ENCODE measurements at places on chromosomes 6 and 20. TPM values are rescaled to one million over a fixed set of nuclear protein-coding genes. Genes with fewer than 3 reads are reported as not detected.

Gene PKIB
- total RNA-seq, result 2.4 TPM

DNA sequence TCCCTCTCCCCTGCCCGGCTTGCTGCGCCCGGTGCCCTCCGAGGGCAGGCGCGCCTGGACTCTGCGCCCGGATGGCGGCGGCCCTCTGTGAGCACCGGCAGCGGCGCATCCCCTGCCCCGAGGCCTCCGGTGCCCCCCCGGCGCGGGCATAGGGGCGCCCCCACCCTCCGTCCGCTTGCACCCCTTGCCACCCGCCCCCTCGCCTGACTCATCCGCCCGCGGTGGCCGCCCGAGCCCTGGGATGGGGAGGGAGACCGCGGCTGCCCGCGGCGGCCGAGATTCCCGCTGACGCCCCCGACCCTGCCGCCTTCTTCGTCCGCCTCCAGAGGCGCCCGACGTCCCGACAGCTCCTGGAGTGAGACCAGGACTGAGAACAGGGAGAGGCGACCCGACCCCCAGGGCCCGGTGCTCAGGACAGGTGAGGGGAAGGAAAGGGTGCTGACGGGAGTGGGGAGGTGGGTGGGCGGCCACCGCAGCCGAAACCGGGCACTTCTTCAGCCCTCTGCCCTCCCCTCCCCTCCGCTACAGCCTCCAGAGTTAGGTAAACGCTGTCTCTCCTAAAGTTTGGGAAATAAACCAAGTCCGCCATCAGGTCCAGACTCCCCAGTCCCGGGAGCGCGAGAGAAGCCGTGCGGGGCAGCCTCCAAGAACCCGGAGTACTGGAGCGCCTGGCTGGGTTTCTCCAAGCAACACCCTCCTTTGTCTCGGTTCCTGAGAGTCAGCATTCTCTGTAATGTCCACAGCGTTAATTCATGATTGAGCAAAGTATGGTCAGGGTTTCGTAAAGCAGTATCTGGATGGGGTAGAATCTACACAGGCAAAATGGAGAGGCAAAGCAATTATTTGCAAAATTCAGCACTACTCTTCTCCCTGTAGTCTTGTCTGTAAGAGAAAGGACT lies 539 bp downstream of the TMEM200A start:
- peak; percentile 66 for DNase-seq

DNA sequence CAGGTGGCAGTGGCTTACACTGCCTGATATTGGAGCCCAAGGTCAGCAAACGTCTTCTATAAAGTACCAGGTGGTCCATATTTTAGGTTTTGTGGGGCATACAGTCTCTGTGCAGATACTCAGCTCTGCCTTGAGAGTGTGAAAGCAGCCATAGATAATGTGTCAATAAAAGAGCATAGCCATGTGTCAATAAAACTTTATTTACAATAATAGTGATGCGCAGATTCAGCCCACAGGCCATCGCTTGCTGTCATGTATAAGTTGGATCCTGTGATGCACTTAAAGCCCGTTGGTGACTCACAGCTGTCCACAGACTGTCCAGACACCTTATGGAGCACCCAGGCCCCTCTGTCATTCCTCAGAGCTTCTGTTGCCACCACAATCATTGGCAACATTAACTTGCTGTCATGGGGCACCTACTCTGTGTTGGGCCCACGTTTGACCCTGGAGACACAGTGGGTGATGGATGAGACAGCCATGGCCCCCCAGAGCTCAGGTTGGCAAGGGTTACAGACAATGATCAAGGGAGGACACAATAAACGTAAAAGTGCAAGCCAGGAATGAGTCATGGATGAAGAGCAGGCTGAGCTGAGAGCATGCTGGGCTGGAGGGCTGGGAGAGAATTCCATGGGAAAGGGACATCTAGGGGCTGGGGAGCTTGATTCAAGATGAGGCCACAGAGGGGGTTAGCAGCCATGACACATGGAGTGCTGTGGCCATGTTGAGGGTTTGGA lies 173.6 kb downstream of the TAF4 start:
- DNase-seq, result no peak

Gene MYB
- not detected for total RNA-seq

DNA sequence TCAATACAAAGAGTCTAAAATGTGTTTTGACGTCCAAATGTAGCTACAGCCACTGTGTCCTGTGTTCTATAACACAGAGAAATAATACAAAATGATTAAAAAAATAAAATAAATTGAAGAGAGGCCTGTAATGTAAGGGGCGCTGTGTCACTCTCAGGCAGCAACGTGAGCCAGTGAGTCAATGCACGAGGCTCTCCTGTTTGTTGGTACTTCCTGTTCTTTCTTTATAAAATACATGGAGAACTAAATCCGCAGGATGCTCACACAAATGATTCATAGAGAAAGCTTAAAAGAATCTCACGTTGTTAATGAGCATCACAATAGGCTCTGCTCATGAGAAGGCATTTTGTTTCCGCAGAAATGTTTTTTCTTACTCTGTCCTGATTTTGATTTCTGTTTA lies 635.0 kb upstream of the AGPAT4 start:
- no peak for DNase-seq

- no peak for DNase-seq
These were observed 207.5 kb upstream of the PHACTR1 start for GRCh38 chr6:12509060-12509459.

DNA sequence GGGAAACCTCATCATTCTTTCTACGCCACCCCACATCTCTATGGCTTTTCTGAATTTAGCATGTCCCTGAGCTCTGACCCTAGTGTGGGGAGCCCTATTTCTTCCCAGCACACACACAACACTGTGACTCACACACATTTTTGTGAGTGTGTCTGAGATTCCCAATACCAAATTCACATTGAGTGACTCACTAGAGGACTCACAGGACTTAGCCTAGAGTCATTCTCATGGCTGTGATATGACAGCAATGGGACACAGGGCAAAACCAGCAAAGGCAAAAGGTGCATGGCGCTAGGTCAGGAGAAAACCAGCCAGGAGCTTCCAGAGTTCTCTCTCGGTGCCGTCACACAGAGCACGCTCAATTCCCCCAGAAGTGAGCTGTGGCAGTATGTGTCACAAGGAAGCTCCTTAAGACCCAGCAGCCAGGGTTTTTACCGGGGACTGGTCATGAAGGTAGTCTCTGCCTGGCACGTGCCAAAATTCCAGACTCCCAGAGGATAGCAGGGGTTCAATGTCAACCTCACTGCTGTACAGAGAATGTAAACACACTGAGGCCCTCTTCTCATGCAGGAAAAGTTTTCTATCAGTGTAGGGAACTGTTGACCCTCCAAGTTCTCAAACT lies 6.2 kb downstream of the CSTL1 start:
- DNase-seq, result no peak

Gene TREML2
- total RNA-seq, result not detected

Data from pancreas (tissue), 10 donors.